ENCODE measurements at places on chromosomes 6 and 20. TPM values are rescaled to one million over a fixed set of nuclear protein-coding genes. Genes with fewer than 3 reads are reported as not detected.
A peak's percentile ranks its signal among the peaks of the same experiment; 100 is the strongest.

OGFRL1 gene
- 3.8 TPM for total RNA-seq

GRCh38 chr6:166417285-166417691 lies 34.5 kb upstream of the MPC1 start:
- DNase-seq: peak; percentile 66

GRCh38 chr6:63690221-63690620 lies 54.6 kb downstream of the PHF3 start:
- DNase-seq: no peak

EDN3 gene
- not detected for total RNA-seq
